ENCODE measurements at places on chromosomes 7 and 10.

GRCh38 chr7:20270371-20270770, 53.2 kb upstream of the MACC1 start:
- no peak for DNase-seq

DNA sequence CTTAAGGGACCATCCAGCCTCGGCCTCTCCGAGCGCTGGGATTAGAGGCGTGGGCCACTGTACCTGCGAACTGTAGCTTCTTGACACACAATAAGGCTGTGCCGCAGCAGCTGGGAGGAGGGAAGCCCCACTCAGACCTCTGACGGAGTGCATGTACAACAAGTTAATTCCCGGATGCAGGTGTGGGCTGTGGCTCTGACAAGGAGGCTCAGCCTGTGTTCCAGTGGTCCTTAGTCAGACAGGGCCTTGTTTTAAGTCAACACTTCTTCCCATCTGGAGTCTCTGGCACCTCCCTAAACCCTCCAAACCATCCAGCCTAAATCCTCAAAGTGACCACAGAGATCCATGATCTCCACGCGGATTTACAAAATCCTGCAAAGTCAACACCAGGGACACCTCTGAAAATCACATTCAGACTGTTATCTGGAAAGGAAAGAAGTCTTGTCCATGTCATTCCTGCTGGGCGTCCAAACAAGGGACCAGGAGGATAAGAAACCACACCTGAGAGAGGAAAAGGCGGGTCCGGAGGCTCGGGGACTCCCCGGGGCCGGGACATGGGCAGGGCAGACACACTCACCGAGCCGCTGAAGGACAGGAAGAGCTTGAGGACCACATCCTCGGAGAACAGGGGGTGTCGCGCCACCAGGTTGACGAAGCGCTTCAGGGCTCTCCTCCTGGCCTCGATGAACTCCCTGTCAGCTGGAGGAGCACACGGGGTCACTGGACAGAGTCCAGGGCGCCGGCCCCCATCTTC, 29.4 kb downstream of the NUDT1 start:
- no peak for DNase-seq

- no peak for DNase-seq
These were observed 351.4 kb downstream of the MDFIC start for GRCh38 chr7:115273139-115273772.

DNA sequence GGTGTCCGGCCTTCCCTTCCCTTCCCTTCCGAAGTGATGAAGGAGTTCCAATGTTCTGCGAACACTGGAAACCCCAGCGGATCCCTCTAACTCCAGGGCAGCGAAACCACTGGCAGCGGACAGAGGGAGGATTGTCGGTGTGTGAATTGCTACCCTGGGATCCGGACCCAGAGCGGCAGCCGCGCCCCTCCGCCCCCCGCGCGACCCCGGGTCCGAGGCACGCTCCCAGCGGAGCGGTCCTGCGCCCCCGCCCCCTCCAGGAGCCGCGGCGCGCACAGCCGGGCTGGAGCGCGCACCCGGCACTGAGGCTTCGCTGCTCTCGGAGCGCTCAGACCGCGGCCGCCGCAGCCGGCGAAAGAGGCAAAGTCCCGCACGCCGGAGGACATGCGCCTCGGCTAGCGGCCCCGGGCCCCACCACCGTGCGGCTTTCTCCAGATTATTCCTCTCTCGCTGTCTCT, at the start of gene PTPRZ1:
Gene PTPRZ1 (plus strand): TSS at position 331 of the 458 bp plus-strand sequence. CDS start 339 bp downstream, outside the sequence.
- DNase-seq, result no peak

DNA sequence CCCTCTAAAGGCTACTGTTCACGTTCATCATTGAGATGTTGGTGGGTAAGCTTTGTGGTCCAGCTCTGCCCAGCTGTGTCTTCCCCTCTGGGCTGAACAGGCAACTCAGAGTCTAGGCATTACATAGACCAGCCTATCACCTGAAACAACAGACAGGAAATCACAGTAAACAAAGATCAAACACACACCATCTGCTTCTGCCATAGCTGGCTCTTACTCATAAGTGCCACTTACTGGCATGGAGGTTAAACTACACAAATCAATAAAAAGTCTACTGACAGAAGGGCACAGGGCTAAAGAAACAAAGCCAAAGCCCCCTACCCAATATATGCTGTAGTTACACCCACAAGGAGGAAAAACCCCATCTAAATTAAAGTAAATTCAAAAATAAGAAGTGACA, 35.0 kb downstream of the SEPTIN14 start:
- no peak for DNase-seq

DNA sequence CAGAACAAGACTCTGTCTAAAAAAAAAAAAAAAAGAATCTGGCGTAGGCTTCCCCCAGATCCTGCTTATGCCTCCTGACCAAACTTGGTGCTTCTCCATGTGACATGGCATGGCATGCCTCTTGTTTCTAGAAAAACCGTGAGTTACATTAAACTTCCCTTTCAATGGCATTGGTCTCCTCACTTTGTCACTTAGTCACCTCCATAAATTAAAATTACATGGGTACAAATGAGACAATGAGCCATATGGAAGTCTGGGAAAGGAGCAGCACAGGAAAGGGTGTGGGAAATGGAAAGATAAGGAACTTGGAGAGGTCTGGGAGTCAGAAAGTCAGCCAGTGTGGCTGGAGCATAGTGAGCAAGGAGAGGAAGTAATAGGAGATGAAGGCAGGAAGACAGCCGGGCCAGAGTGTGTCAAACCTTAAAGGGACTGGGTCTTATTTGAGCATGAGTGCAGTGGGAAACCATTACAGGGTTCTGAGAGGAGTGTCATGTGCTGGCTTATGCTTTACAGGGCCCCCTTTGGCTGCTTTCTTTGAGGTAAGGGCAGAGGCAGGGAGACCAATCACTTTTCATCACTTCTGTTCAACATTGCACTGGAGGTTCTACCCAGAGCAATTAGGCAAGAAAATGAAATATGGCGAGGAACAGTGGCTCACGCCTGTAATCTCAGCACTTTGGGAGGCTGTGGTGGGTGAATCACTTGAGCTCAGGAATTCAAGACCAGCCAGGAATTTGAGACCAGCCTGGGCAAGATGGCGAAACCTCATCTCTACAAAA, 21.3 kb upstream of the ZMIZ2 start:
- DNase-seq, result no peak

GRCh38 chr10:57014758-57015157, 653.7 kb upstream of the ZWINT start:
- DNase-seq, result no peak

- no peak for DNase-seq
These were observed 8.1 kb downstream of the MPP7 start for GRCh38 chr10:28294809-28295208.

DNA sequence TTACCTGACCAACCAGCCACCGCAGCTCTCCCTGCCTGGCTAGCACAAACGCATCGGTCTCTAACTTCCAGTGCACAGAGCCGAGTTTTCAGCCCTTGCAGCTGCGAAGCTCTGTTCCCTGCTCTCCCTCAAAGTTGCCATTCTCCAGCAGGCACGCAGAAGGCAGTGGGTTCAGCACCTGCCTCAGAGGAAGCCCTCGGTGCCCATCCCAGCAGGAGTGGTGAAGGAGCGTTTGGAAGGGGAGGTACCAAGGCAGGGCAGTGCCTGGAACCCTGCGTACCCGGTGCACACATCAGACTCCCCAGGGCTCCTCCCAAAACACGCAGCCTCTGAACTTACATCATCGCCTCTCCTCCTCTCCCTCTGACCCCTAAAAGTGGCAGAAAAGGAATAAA, 1.7 kb upstream of the STK32C start:
- no peak for DNase-seq

DNA sequence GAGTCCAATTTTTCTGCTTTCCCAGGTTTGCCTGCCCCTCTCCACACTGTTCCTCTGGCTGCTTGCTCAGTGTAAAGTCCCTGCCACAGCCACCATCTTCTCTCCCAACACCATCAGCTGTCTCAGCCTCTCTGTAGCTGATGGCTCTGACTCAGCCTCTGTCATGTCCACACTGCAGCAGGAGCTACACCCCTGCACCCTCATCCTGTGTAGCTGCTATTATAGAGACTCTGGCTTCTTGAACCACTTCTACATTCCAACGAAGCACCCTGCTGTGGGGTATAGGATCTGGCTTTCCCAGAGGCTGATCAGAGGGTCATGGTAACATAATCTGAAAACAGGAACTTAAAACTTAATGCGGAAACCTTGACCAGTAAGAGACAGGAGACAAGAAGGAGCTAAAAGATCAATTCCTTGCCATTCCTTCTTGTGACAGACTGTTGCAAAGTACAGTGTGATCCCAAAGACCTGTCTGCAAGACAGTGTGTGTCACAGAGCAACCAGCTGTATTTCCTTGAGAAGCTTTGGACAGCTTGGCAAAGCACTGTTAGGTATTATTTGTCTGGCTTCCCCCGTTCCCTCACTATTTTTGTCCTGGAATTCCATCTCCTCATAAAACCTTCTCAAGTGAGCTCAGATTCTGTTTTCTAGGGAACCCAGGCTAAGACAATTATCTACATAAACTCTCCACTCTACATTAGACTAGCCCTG, 42.3 kb downstream of the NRCAM start:
- DNase-seq, result no peak

GRCh38 chr7:118699222-118699621, 474.7 kb downstream of the ANKRD7 start:
- no peak for DNase-seq

GRCh38 chr10:4984971-4985594, 18.6 kb downstream of the AKR1C2 start:
- DNase-seq, result no peak

DNA sequence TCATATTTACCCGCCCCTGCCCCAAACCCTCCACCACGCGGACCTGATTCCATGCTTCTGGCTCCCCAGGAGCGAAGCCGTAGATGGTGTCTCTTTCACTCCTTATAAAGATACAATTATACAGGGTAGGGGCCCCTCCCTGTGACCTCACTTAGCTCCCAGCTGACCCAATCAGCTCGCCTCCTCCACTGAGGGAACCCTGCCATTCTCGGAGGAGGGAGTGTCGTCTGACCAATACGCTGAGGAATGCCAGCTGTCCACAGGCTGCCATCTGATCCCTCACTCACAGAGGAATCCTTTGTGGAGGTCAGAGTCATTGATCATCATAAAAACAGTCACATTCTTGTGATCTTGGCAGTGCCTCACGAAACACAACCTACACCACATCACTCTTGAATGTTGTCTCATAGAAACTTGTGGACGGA, 67.5 kb upstream of the INSIG1 start:
- no peak for DNase-seq

DNA sequence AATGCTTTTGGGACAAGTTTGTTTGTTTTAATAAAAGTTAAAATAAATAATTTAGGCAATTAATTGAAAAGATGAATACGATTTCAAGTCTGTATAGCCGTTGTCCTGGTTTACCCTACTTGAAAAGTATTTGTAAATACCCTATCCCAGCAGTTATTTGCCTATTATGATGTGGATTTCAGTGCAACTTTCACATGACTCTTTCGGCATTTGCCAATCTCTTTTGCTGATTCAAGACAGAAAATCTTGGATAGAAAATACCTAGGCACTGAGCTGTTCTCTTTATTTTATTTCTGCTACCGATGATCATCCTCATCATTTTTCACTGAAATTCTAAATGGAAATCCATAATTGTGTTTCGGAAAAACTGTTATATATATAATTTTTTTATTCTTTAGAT, 125.9 kb upstream of the FZD8 start:
- DNase-seq, result no peak

DNA sequence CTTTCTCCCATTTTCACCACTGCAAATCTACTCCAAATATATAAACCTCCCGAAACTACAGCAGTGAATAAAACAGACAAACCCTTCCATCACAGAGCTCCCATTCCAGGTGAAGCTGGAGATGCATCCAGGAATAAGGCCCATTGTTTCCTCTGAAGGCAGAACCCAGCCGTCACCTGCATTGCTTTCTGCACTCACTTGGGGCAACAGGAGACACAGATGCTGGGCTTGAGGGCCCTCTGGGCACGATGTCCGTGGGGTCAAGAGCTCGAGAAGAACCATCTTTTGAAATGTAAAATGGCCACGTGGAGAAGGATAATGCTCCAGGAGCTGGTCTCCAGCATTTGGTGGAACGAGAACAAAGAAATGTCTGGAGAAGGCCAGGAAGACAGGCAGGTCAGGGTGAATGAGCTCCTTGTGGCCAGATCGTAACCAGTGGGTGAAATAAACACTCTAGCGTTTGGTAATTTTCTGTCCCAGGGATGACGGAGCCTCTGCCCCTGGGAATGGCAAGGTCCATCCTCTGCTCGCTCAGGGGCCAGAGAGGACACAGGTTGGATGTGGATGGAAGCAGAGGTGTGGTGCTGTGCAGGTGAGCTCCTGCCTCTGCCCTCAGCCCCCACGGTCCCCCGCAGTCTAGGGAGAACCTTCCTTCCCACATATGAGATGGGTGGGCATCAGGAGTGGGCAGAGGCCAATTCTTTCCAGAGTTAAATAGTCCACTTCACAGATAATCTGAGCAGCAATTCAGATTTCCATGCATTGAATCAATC, 556.1 kb downstream of the DNAJB6 start:
- DNase-seq, result no peak

GRCh38 chr7:69076566-69076965, 521.7 kb upstream of the AUTS2 start:
- DNase-seq, result no peak

GRCh38 chr7:2255145-2256139, 13.4 kb downstream of the NUDT1 start:
- no peak for DNase-seq

- DNase-seq, result no peak
These were observed 105.3 kb downstream of the DGKI start for GRCh38 chr7:137741443-137741842.

GRCh38 chr7:30702200-30702599, 19.9 kb upstream of the CRHR2 start:
- DNase-seq, result no peak

DNA sequence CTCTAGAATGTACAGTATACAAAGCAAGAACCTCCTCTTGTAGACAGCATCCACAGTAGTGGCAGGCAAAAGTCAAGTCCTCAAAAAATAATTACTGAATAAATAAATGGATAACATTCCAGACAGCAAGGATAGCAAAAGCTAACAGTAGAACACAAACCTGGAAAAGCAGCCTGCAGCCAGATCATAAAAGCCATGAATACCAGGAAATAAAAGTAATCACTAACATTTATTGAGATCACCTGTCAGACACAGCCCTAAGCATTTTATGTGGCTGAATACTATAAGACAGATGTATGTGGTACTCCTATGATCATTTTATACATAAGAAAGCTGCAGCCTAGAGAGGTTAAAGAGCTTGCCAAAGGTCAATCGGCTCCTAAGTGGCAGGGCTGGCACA, 34.0 kb downstream of the CUL2 start:
- DNase-seq, result no peak

- DNase-seq, result no peak
These were observed 332.6 kb downstream of the TNS3 start for GRCh38 chr7:47249361-47249760.

- DNase-seq, result no peak
These were observed 26.6 kb downstream of the ST8SIA6 start for GRCh38 chr10:17427666-17428350.

GRCh38 chr7:1710936-1711335, 40.9 kb downstream of the ELFN1 start:
- DNase-seq, result no peak

DNA sequence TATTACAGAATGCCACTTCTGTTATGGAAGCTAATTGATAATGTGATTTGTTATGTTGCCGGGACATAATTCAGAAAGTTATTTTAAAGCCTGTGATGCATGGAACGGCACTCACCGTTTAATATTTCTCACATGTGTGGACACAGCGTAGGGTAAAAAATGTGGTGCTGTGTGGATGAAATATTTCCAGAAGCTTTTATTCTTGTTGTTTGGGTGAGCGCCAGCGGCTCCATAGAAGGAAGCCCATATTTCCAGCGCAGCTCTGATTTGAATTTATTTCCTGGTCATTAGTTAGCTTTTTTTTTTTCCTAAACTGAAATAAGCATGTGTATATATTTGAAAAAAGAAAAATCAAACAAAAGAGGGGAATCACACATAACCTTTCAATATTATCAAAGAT, 20.2 kb upstream of the NKX6-2 start:
- DNase-seq, result no peak

- DNase-seq, result no peak
These were observed 21.6 kb upstream of the FAM180A start for GRCh38 chr7:135770139-135770710.
